Neural progenitor cell (in vitro differentiated cells): ENCODE measurements at places on chromosomes 3 and 15. TPM values are rescaled to one million over a fixed set of nuclear protein-coding genes. Genes with fewer than 3 reads are reported as not detected.

The SELENOK gene
- total RNA-seq = 46.9 and 76.6 TPM in 2 replicates

The AHSG gene
- total RNA-seq = not detected in 2 replicates

The RBP2 gene
- total RNA-seq = not detected in 2 replicates

The ZPLD1 gene
- 0.28 and 0.31 TPM in 2 replicates for total RNA-seq

The MINDY4B gene
- not detected in 2 replicates for total RNA-seq

The RTP1 gene
- 0.43 TPM in 1 of 2 replicates, not detected in the other for total RNA-seq

The NR2E3 gene
- 0.28 TPM in 1 of 2 replicates, not detected in the other for total RNA-seq

The PRR20G gene
- not detected in 2 replicates for total RNA-seq

The NLGN1 gene
- 27.7 and 34.8 TPM in 2 replicates for total RNA-seq

The FBXO40 gene
- not detected in 2 replicates for total RNA-seq

The GOLGA6D gene
- total RNA-seq = not detected in 2 replicates

The GOLGA8J gene
- not detected in 2 replicates for total RNA-seq

- DNase-seq = peak; percentile 85
Measured at GRCh38 chr15:73922186-73923151, 3.8 kb upstream of the LOXL1 start.

DNA sequence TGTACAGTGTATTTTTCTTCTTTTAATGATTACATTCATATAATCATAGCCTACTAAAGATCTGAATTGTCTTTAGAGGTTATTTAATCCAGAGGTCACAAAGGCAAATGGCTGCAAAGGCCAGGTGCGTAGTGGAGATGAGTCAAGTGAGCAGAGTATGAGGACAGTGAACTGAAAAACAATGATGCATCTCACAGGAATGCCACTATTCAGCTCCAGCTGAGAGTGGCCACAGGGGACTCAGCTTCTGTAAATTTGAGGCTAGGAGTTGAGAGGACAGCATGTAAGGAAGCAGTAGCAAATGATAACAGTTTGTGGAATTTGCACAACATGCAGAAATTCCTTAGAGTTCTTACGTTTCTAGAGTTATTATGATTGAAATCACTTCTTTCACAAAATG is 50.4 kb downstream of the COL6A5 start:
- DNase-seq = no peak

DNA sequence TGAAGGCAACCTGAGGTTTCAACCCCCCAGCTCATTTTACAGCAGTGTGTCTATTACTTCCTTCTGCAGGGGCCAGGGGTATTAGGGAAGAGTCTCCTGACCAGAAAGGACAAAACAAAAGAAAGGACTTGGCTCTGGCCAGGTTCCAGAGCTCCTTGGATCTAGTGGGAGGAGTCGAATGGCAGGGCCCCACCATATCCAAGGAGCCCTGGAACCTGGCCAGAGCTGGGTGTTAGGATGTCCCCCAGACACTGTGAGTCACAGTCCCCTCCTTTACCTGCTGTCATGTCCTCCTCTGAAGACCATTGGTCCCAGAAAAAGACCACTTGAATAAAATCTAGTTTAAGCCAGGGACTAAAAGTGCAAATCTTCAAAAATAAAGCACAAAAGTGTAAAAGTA is 113.2 kb downstream of the EEFSEC start:
- no peak for DNase-seq

DNA sequence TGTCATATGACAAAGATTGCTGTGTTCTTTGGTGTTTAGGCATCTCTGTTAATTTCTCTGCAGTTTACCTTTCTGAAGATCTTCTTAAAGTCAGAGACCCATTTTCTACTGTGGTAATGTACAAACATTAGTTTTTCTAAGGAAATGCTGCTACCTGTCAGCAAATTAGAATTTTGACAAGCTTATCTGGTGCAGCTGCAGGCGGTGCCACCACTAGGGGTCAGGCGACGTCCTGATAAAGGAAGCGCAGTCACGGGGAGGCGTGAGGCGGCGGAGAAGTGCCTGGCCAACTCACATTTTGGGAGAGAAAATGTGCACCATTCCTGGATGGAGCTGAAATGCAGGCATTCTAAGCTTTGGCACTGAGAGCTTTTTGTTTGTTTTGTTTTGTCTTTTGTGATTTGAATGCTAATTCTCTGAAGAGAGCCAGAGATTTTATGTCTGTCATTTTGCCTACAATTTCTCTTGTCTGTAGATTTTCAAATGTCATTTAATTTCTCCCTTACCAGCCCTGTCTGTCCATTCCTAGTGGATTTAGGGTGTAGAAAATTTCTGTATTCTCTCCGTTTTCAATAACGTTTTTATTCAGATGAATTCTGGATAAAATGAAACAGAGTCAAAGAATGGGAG is 24.9 kb upstream of the SIAH2 start:
- DNase-seq = peak; percentile 93

DNA sequence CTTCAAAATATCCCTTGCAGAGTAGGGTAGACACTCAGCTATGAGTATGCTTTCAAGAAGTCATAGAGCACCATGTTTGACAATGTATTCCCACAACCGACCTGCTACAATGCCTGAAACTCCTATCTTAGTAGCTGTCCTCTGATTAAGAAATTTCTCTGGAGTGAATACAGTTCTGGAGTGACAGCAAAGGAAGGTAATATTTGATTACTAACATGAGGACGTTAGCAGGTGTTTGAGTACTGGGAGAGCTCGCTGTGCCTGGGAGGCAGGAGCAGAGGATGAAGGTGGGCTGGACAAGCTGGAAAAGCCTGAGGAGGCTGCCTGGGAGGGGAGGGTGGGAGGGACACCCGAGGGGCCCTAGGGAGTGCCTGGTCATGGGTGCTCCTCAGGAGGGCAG is 42.9 kb downstream of the PARP15 start:
- DNase-seq = no peak

DNA sequence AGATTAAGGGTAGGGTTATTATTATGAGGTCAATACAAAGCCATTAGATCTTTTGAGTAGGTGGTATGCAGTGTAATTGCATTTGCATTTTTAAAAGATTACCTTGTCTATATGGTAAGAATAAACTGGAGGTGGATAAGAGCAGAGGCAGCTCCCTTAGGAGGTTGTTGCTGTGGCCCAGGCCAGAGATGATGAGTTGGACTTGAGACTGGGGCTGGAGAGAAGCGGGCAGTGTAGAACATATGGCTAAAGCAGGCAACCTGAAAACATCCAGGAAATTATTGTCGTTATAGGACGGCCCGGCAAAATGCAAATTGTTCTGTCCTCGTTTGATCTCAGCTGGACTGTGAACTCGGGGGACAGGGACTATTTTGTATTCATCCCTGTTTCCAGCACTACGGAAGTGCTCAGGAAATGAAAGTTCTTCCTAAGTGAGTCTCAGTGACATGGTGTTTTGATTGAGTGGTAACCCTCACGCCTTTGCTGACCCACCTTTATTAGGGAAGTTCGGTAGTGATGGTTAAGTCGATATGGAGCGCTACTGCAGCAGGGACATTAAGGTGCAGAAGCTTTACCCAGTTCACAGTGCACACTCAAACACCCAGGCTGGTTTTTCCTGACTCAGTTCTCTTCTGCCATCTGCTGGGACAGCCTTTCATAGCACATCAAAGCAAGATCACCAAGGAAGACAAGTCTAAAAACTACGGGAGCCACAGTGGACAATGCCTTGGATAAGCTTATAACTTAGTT is 27.2 kb upstream of the VPS33B start:
- DNase-seq = peak; percentile 70

GRCh38 chr3:127450331-127450730 is 140.2 kb downstream of the TPRA1 start:
- DNase-seq = no peak

GRCh38 chr15:39666677-39667076 is 85.8 kb downstream of the THBS1 start:
- DNase-seq = peak; percentile 40

DNA sequence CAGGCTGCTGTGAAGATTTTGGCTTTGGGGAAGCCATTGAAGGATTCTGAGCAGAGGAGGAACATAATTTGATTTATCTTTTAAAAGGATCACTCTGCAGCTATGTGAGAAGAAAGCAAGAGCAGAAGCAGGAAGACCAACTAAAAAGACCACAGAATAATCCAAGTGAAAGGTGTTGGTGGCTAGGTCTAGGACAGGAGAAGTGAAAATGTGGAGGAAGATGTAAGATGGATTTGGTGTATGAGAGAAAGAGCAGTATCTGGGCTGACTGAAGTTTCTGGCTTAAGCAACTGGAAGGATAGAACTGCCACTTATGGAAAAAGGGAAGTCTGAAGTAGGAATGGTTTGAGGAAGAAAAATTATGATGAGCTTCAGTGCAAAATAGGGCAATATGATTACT is 62.0 kb downstream of the SFMBT1 start:
- DNase-seq = no peak

DNA sequence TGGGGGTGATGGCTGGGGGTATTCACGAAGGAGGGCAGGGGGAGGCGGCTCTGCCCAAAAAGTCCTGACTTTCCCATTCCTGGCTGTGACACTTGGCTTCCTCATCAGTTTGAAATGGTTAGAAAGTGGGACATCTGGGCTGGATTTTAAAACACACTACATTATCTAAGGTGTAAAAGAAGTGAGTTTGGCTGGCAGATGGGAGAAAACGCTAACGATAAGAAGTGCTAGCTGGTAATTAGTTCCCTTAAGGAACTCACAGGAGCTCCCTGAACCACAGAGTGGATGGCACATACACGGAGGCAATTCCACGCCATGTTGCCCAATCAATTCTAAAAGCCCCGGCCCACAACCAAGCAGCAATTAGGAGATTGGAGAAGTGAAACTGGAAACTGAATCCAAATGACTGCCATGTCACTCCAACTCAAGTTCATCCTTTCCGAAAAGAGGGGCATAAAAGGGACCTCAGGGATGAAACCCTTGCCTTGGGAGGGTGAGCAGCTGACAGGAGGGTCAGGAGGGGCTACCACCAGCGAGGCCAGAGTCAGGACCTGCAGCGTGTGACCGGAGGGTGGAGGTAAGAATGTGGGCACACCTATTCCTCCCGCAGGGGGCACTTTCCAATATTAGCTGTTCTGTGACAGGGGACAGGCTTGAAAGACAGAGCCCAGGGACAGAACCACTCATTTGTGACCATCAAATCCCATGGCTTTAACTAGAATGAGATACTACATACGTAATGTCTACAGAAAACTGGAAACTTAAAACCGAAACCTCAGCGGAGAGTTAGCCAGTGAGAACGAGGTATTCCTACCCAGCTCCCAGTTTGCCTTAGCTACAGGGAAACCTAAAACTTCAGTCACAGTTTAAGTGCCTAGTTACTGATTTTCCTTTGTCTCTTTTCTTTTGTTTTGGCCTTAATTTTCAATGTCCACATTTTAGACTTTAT is 95.3 kb upstream of the OXTR start:
- no peak for DNase-seq

- DNase-seq = no peak
Measured at GRCh38 chr3:15825016-15825415, 27.2 kb upstream of the ANKRD28 start.

- DNase-seq = no peak
Measured at GRCh38 chr3:98846101-98846500, 55.4 kb downstream of the DCBLD2 start.

DNA sequence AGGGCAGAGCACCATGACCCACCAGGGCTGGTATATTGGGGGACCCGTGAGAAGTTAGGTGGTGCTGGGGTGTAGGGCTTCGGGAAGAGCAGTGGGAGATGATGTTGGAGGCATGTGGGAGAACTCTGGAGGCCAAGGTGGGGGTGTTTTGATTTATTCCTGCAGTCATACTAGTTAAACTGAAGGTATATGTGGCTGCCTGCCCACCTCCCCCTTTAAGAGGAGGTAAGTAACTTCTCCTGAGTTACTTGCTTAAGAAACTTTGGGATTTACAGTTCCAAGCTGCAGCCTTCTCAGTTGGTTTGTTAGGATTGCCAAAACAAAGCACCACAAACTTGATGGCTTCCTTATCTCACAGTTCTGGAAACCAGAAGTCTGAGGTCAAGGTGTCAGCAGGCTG is 73.1 kb upstream of the AGBL1 start:
- DNase-seq = no peak

GRCh38 chr3:8841472-8841871 is 72.1 kb upstream of the OXTR start:
- no peak for DNase-seq

GRCh38 chr3:70261283-70261682 is 51.2 kb downstream of the MDFIC2 start:
- no peak for DNase-seq

GRCh38 chr15:80695911-80696661 is 976 bp downstream of the ABHD17C start:
- peak; percentile 25 for DNase-seq

- DNase-seq = no peak
Measured at GRCh38 chr3:114089675-114090074, 33.1 kb downstream of the QTRT2 start.

GRCh38 chr3:25945836-25946235 is 155.9 kb downstream of the OXSM start:
- no peak for DNase-seq

DNA sequence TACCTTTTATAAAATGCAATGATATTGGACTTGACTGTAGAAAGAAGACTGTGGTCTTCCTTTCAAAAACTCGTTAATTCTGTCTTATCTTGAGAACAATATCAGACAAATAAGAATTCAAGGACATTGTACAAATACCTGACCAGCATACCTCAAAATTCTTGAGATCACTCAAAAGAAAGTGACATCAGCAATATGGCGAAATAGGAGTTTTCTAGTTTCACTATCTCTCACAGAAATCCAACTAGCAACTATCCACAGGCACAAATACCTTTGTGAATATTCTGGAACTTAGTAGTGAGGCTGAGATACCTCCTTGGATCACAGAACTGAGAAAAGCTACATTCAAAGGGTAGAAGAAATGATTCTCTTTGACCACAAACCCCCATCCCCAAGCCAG is 419.7 kb downstream of the ZNF385D start:
- no peak for DNase-seq
